CD4-positive, alpha-beta T cell (primary cell): ENCODE measurements at places on chromosomes 5 and 9.

GRCh38 chr5:17056141-17056631 lies 120.1 kb upstream of the MYO10 start:
- no peak for DNase-seq

GRCh38 chr9:110086537-110086936 lies 121.4 kb downstream of the C9orf152 start:
- no peak for DNase-seq

DNA sequence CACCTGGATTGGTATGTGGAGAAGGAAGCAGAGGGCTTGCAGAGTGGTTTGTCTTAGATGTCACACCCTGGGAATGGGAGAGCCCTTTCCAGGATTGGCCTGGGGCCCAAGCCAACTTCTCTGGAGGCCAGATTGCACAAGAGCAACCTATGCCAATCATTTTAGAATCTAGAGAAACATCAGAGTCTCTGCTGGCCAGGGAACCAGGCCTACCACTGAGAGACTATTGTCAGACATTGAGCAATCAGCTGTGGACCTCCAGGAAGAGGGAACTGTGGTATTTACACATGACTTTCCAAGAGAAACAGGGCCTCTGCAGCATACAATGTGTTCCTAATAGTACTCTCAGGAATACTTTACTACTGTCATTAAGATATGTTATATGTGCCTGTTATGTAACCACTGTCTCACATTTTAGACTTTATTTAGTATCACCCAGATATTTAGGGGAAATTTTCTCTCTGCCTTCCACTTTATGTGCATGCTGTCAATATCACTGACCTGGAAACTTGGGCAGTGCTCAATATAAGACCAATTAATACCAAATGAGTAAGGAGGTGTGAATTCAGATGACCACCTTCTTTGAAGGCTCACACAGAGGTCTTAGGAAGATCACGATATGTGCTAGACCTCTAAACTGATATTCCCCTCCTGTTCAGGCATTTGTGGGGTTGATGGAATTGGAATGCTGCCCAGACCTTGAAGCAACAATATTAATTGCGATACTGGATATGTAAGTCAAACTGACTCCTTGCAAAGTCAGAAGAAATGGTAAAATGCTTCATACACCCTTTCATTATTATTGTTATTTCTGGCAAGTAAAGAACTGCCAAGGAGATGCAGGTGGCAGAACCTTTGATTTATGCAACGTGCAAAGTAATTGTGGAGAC lies 20.5 kb upstream of the CCL28 start:
- no peak for DNase-seq

DNA sequence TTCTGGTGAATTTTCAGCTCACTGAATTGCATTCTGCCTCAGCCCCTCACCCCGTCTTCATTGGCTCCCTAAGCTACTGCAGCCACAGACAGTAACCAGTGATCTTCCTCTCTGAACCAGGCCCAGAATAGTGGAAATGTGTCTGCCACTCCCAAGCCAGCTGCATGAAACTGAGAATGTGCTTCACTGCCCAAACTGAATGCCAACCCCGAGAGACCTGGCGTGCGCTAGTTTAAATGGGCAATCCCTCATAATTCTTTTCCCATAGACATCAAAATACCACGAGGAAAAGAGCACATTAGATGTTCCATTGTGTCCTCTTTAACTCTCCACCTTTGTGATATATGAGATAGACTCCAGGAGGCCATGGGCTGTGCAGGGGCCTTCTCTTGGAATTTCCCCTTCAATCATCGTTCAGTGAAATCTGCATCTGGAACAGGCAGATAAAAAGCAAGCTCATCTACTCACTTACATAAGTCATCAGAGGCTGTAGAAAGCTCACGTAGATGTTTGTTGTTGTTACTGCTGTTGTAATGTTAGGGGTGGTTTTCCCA lies 320.2 kb downstream of the NFIB start:
- no peak for DNase-seq

- DNase-seq = no peak
Measured at GRCh38 chr5:109177782-109178181, 232.0 kb downstream of the PJA2 start.

- no peak for DNase-seq
Measured at GRCh38 chr5:34500236-34500847, 155.8 kb upstream of the RAI14 start.

DNA sequence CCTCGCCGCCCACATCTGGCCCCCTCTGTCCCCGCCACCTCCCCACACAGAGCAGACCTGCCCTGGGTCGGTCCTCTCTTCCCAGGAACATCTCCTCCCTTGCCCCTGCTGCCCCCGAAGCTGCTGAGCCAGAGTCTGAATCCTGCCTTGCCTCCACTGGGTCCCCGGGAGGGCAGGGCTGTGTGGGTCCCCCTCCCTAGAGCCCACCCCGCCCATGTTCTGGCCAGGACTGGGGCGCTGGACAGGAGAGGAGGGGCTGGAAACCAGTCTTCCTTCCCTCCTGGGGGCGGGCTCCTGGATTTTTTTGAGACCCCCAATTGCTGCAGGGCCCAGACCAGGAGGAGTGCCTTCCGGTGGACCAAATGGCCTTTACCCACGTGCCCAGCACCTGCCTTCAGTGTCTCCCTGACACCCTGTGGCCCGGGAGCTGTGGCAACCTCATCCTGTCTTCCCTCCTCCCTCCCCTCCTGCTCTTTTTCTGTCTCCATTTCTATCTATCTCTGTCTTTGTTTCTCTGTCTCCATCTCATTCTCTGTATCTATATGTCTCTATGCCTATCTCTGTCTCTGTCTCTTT lies 12.1 kb downstream of the MRPL36 start:
- DNase-seq = no peak

DNA sequence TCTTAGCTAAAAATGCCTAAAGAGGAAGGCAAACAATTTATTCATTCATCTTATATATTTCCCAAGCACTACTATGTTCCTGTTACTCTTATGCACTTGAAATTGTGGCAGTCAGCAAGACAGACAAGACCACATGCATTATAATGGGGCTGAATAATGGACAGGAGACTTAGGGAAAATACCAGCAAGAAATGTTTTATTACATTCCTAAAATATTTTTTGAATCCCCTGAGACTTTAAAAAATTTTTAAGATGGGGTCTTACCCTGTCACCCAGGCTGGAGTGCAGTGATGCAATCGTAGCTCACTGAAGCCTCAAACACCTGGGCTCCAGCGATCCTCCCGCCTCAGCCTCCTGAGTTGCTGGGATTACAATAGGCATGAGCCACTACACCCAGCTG lies 13.2 kb downstream of the ZCCHC9 start:
- no peak for DNase-seq

DNA sequence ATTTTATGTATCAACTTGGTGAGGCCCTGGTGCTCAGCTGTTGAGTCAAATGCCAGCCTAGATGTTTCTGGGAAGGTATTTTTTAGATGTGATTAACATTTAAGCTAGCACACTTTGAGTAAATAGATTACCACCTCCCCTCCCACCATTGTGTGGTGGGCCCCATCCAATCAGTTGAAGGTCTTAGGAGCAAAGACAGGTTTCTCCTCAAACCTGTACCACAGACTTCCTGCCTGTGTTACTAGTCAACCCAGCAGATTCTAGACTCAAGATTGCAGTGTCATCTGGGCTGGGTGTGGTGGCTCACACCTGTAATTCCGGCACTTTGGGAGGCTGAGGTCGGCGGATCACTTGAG lies 33.8 kb downstream of the MRPL36 start:
- DNase-seq = no peak

GRCh38 chr5:117954331-117954730 lies 1034.0 kb downstream of the DTWD2 start:
- no peak for DNase-seq
